ENCODE measurements at places on chromosomes 12 and 14. TPM values are rescaled to one million over a fixed set of nuclear protein-coding genes. Genes with fewer than 3 reads are reported as not detected.

Gene SLC7A7
- total RNA-seq: 0.21 TPM

Gene KCNC2
- total RNA-seq: not detected

Gene SERPINA10
- total RNA-seq: not detected

Gene MGST1
- total RNA-seq: not detected

Gene OASL
- total RNA-seq: 3.3 TPM

Gene CYP27B1
- 10.8 TPM for total RNA-seq

Gene OLR1
- total RNA-seq: not detected

Gene KRT73
- not detected for total RNA-seq
